ENCODE measurements at places on chromosomes 5 and 9. TPM values are rescaled to one million over a fixed set of nuclear protein-coding genes. Genes with fewer than 3 reads are reported as not detected.
A peak's percentile ranks its signal among the peaks of the same experiment; 100 is the strongest.

Gene EGFLAM
- 13.5 TPM for total RNA-seq

Gene TAF1L
- not detected for total RNA-seq

Gene NREP
- total RNA-seq, result 33.7 TPM

Gene FIBCD1
- total RNA-seq, result not detected

Gene AFAP1L1
- 27.9 TPM for total RNA-seq

Gene PCDHGA10
- 11.4 TPM for total RNA-seq

Gene HTR4
- total RNA-seq, result not detected

Gene FKTN
- 16.9 TPM for total RNA-seq

Gene FAT2
- not detected for total RNA-seq

- no peak overlapping the region for H3K4me3 ChIP-seq
- H3K36me3 ChIP-seq, result peaks cover 2% of the 10 kb centered on the region
- no peaks in the 10 kb centered on the region for H3K4me1 ChIP-seq
- H3K27me3 ChIP-seq, result no peaks in the 10 kb centered on the region
Measured at GRCh38 chr5:78109891-78110324, 184.6 kb downstream of the AP3B1 start.

DNA sequence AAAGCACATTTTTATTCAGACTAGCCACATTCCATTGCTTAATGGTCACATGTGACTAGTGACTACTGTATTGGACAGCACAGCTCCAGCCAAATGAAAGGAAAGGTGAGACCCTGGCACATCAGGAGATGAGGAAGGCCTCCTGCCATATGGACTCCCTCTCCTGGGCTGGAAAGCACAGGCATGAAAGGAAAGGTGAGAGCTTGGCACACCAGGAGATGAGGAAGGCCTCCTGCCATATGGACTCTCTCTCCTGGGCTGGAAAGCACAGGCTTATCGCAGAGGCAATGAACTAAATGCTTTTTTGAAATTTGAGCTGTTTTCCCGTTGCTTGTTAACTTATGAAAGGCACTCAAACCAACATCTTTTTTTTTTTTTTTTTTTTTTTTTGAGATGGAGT is 144.8 kb upstream of the SLC12A2 start:
- H3K4me1 ChIP-seq, result no peaks in the 10 kb centered on the region
- H3K36me3 ChIP-seq, result no peaks in the 10 kb centered on the region
- no peak overlapping the region for H3K27ac ChIP-seq
- DNase-seq, result no peak
- H3K4me3 ChIP-seq, result no peak overlapping the region

- no peak overlapping the region for H3K4me3 ChIP-seq
- H3K4me1 ChIP-seq, result no peaks in the 10 kb centered on the region
Measured at GRCh38 chr9:116274293-116274692, 120.7 kb downstream of the PAPPA start.

DNA sequence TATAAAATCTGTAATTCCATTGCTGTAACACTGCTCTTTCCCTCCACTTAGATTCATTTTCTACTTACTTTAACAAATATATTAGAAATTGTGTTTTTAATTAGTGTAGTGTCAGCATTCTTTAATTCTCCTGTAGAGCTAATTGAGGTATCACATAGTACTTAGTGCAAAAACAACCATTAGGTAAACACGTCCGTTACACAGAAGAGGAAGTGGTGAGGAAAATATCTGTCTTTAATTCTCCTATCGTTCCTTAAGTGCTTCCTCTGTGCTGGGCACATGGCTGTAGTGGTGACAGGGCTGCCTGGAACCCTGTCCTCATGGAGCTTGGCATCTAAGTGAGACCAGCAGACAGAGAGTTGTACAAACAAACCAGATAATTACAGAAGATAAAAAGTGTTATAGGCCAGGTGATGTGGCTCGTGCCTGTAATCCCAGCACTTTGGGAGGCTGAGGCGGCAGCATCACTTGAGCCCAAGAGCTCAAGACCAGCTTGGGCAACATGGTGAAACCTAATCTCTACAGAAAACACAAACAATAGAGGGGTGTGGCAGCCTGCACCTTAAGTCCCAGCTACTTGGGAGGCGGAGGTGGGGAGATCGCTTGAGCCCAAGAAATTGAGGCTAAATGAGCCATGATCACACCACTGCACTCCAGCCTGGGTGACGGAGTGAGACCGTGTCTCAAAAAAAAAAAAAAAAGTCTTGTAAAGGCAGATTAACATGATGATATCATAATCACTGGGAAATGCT is 36.4 kb downstream of the PARP8 start:
- no peak overlapping the region for H3K27ac ChIP-seq
- H3K4me3 ChIP-seq, result no peak overlapping the region
- H3K27me3 ChIP-seq, result no peaks in the 10 kb centered on the region
- H3K4me1 ChIP-seq, result peaks cover 2% of the 10 kb centered on the region
- DNase-seq, result no peak

GRCh38 chr5:115627295-115627865 is 1.5 kb upstream of the TMED7 start:
- peaks cover 16% of the 10 kb centered on the region for H3K4me1 ChIP-seq
- no peaks in the 10 kb centered on the region for H3K27me3 ChIP-seq
- H3K36me3 ChIP-seq, result no peaks in the 10 kb centered on the region
- H3K27ac ChIP-seq, result no peak overlapping the region
- DNase-seq, result no peak

- no peaks in the 10 kb centered on the region for H3K4me1 ChIP-seq
- DNase-seq, result peak; percentile 36
- H3K27ac ChIP-seq, result no peak overlapping the region
- no peak overlapping the region for H3K4me3 ChIP-seq
- no peaks in the 10 kb centered on the region for H3K27me3 ChIP-seq
Measured at GRCh38 chr5:139642891-139643871, 5.0 kb upstream of the CXXC5 start.

DNA sequence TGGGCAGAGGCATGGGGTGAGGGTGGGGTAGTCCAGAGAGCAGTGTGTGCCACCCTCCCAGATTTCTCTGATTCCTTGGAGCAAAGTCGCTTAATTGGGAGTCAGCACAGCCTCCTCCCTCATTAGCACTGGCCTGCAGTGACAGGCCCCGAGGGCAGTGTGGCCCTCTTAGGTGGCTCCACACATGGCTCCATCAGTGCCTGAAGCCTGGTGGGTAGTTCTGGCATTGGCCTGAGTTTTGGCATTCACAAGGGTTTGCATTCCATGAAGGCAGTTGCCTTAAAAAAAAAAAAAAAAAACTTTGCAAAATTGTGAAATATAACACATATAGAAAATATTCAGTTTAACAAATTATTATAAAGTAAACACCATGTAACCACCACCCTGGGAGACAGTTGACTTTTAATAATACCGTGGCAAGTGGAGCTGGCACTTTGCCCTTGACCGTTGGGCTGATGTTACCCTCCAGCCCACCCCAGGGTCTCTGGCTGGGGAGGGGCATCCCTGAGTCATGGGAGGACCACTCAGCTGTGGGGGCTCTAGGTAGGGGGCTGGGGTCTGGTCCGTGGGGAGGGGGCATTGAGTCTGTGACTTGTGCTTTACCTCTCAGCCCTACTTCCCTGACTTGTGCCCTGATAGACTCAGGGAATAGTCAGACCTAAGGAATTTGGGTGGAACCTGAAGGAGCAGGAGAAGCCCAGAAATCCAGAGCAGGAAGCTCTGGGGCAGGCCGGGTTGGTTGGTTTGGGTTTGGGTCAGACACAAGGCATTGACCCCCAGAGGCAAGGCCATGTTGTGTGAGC is 51.3 kb upstream of the PITX1 start:
- H3K4me1 ChIP-seq, result no peaks in the 10 kb centered on the region
- H3K36me3 ChIP-seq, result no peaks in the 10 kb centered on the region
- H3K27ac ChIP-seq, result no peak overlapping the region
- no peak overlapping the region for H3K4me3 ChIP-seq
- DNase-seq, result no peak

GRCh38 chr9:136939996-136940525 is 4.5 kb downstream of the FBXW5 start:
- no peak overlapping the region for H3K4me3 ChIP-seq
- H3K4me1 ChIP-seq, result no peaks in the 10 kb centered on the region
- no peaks in the 10 kb centered on the region for H3K27me3 ChIP-seq
- H3K36me3 ChIP-seq, result no peaks in the 10 kb centered on the region

GRCh38 chr9:83285445-83286225 is 222.7 kb upstream of the RASEF start:
- H3K36me3 ChIP-seq, result no peaks in the 10 kb centered on the region
- H3K4me3 ChIP-seq, result no peak overlapping the region
- H3K4me1 ChIP-seq, result peaks cover 3% of the 10 kb centered on the region
- no peaks in the 10 kb centered on the region for H3K27me3 ChIP-seq
- no peak for DNase-seq

- H3K4me1 ChIP-seq, result peaks cover 5% of the 10 kb centered on the region
- H3K27me3 ChIP-seq, result no peaks in the 10 kb centered on the region
- no peak overlapping the region for H3K4me3 ChIP-seq
- no peaks in the 10 kb centered on the region for H3K36me3 ChIP-seq
- peak overlapping the region; percentile 32 for H3K27ac ChIP-seq
Measured at GRCh38 chr9:88775037-88775471, 216.2 kb upstream of the S1PR3 start.

DNA sequence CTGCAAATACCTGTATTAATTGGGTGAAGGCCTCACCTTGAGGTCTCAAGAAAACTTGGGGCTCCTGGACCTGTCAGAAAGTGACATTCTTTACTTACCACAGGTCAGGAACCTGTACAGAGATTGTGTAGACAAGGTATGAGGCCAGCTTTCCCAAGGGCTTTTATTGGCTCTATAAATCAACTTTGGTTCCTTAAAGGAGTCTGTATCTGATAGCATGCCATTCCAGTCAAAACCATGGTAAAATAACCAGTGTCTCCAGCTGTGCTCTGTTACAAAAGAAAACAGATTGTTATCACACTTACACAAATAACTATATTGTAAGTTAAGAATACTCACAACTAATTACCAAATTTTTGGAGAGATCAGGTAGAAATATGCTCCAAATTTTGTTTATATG is 64.5 kb downstream of the COL15A1 start:
- DNase-seq, result no peak
- H3K27ac ChIP-seq, result no peak overlapping the region
- H3K4me1 ChIP-seq, result no peaks in the 10 kb centered on the region
- H3K27me3 ChIP-seq, result no peaks in the 10 kb centered on the region

- H3K27ac ChIP-seq, result no peak overlapping the region
- DNase-seq, result no peak
- H3K27me3 ChIP-seq, result no peaks in the 10 kb centered on the region
- H3K4me3 ChIP-seq, result no peak overlapping the region
- no peaks in the 10 kb centered on the region for H3K36me3 ChIP-seq
Measured at GRCh38 chr5:59330680-59331079, 562.8 kb downstream of the PDE4D start.

DNA sequence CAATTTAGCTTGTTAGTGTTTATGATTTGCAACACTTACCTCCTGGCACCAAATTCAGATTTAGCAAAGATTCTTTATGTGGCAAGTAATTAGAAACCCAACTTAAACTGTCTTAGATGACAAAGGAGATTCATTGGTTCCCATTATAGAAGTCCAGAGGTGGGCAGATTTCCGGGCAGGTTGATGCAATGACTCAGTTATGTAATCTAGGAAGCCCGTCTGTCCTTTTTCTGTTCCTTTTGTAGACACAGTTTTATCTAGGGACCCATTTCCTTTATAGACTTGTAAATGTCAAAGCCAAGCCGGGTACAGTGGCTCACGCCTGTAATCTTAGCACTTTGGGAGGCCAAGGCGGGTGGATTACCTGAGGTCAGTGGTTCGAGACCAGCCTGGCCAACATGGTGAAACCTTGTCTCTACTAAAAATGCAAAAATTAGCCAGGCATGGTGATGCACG is 20.3 kb upstream of the ANKRD33B start:
- no peak overlapping the region for H3K27ac ChIP-seq
- H3K36me3 ChIP-seq, result no peaks in the 10 kb centered on the region
- no peaks in the 10 kb centered on the region for H3K4me1 ChIP-seq
- no peak overlapping the region for H3K4me3 ChIP-seq
- H3K27me3 ChIP-seq, result peaks cover 2% of the 10 kb centered on the region
- DNase-seq, result no peak

GRCh38 chr5:73359395-73359794 is 89.2 kb downstream of the FOXD1 start:
- peaks cover 1% of the 10 kb centered on the region for H3K27me3 ChIP-seq
- no peaks in the 10 kb centered on the region for H3K36me3 ChIP-seq
- no peak for DNase-seq

- no peaks in the 10 kb centered on the region for H3K27me3 ChIP-seq
- no peak overlapping the region for H3K27ac ChIP-seq
- peaks cover 7% of the 10 kb centered on the region for H3K4me1 ChIP-seq
- DNase-seq, result no peak
- no peaks in the 10 kb centered on the region for H3K36me3 ChIP-seq
- H3K4me3 ChIP-seq, result no peak overlapping the region
Measured at GRCh38 chr9:68747043-68747533, 42.0 kb downstream of the PIP5K1B start.

DNA sequence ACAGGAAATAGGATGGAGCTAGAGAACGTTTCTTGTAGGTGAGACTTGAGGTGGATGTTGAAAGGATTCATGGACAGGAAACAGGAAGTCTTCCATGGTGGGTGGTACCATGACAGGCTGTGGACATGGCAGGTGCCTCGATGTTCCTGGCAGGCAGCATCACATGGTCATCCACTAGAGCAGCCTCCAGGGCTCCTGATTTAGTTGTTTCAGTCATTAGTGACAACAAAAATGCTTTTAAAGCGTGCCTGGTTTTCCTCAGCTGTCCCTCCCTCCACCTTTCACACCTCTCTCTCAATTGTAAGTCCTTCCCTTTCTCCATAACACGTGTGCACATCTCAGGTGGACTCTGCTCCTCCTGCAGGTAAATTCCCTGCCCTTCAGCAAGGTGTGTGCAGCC is 25.2 kb upstream of the ASPN start:
- H3K27ac ChIP-seq, result peak overlapping the region; percentile 99
- H3K4me1 ChIP-seq, result peaks cover 4% of the 10 kb centered on the region
- DNase-seq, result no peak
- no peaks in the 10 kb centered on the region for H3K27me3 ChIP-seq
- H3K4me3 ChIP-seq, result no peak overlapping the region
- no peaks in the 10 kb centered on the region for H3K36me3 ChIP-seq

Data from aorta (tissue), 5 donors.